Stimulated activated naive CD4-positive, alpha-beta T cell treated with Interleukin-2 at 50 U/mL for 16 hours (primary cell): ENCODE measurements at places on chromosomes 6 and 20.

- no peak for DNase-seq
Measured at GRCh38 chr20:31824554-31825313, 5.6 kb downstream of the MYLK2 start.

DNA sequence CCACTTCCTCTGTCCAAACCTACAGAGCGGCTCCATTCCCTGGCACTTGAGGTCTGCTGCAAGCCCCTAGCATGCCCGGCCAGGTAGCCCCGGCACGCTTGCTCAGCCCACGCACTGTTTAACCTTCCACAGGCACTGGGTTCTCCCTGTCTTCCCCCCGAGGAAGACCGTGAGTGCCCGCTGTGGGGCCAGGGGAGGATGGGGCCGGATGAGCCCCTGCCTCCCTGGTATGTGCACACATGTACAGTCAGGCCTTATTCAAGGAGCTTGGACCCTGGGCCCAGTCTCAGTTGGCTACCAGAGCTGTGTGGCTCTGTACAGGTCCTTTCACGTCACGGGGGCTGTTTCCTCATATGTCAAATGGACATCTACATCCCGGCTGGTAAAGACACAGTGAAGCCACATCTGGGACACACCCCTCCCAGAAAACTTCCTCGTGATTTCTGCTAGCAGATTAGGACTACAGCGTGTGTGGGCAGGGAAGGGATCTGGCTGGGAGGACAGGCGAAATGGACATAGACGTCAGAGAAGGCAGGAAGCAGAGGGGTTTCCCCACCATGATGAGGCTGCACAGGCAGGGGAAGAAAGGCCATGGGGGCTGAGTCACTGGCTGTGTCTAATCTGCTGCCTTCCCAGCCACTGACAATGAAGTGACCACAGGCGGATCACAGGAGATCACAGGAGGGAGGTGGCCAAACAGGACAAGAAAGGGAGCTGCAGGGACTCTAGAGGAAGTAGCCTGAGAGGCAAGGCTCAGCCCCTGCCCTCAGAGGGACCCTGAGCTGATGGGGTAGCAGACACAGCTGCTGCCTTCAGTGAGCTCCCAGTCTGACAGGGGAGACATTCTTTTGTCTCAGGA, 62.9 kb downstream of the MRPL14 start:
- no peak for DNase-seq

DNA sequence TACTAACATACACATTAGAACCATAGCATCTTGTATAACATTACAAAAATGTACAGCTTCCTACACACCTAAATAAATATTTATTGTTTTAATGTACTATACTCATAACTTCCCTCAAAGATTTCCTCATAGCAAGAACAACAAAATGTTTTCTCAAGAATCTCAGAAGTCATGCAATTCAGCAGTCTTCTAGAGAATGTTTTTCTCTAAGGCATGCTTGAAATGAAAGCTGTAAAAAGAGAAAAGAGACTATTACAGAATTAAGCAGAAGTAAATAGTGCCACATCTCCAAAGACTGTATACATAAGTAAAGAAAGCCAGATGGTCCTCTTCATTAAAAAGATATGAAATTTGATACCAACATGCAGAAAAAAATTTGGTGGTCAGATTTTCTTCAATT, 672.2 kb downstream of the EPM2A start:
- DNase-seq = no peak

- no peak for DNase-seq
Measured at GRCh38 chr6:4678506-4679300, 97.5 kb upstream of the CDYL start.

GRCh38 chr6:111548368-111548767, 57.3 kb downstream of the TRAF3IP2 start:
- no peak for DNase-seq

DNA sequence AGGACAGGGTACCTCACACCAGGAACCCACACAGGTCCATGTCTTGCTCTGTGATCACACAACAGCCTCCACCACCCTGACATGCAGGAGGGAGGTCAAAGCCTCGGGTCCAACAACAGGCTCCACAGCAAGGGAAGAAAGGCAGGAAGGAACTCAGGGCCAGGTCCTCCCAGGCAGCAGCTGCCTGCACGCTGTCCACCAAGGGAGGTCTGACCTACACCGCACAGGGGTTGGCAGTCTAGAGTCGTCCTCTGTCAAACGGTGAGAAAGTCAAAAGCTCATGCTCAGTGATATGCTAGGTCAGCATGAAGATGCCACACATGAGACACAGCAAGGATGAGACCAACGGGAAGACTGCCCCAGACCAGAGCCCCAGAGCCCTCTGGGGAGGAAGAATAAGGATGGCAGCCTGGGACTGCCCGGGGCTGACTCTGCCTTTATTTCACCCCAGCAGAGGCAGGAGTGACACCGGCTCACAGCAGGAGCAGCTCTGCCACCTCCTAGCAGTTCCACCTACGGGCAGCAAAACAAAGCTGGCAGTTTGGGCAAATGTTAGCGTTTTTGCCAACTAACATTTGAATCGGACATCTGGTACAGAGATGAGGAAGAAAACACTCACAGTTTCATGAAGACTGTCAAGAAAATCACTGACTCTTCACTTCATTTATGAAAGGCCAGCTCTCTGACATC, 8.5 kb downstream of the GMEB2 start:
- no peak for DNase-seq

GRCh38 chr6:85166114-85166741, 283.7 kb upstream of the NT5E start:
- DNase-seq = no peak

DNA sequence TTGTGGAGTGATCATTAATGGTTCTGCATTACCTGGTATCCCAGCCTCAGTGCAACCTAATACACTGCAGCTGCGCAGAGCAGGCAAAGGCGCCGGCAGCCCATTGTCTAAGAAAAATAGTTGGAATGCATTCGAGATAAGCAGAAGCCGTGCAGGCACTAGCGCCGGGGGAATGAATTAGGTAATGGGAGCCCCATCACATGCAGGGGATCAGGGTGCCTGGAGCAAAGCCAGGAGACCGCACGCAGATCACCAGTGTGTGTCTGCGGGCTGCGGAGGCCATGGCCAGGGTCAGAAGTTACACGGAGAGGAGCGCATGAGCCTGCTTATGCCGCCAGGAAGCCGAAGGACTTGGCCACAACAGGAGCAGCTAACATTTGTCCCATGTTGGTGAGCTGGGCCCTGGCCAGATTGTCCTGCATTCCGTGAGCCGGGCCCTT, 156.8 kb downstream of the DLL1 start:
- DNase-seq = no peak

GRCh38 chr6:14085176-14085787, 32.3 kb upstream of the CD83 start:
- DNase-seq = no peak
